ENCODE measurements at places on chromosomes 1 and 21. TPM values are rescaled to one million over a fixed set of nuclear protein-coding genes. Genes with fewer than 3 reads are reported as not detected.
A peak's percentile ranks its signal among the peaks of the same experiment; 100 is the strongest.

Gene F13B
- not detected for total RNA-seq

Gene OR2T11
- not detected for total RNA-seq

DNA sequence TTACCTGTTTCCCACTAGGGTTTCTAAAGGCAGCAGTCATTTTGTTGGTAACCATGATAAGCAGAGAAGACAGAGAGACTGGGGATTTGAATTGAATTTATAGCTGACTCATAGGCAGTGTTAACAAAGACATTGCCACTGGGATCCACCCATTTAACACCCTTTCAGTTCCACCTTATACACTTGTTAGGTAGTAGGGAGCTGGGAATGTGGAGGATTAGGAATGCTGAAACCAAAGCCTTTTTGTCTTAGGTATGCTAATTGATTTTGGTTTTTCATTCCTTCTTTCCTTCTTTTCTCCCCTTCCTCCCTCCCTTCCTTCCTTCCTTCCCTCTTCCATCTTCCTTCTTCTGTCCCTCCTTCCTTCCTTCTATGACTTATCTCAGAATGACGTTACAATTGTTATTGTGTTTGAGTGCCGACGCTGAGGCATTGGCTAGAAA is 7.5 kb upstream of the EVI5 start:
- H3K27me3 ChIP-seq = peaks cover 67% of the 10 kb centered on the region
- no peaks in the 10 kb centered on the region for H3K36me3 ChIP-seq
- H3K4me1 ChIP-seq = peaks cover 5% of the 10 kb centered on the region
- no peak overlapping the region for H3K27ac ChIP-seq
- no peak for DNase-seq

GRCh38 chr1:58597996-58598395 is 20.9 kb upstream of the TACSTD2 start:
- no peak overlapping the region for H3K27ac ChIP-seq
- DNase-seq = no peak
- peaks cover 67% of the 10 kb centered on the region for H3K27me3 ChIP-seq

- no peaks in the 10 kb centered on the region for H3K27me3 ChIP-seq
- H3K4me3 ChIP-seq = no peak overlapping the region
- H3K27ac ChIP-seq = no peak overlapping the region
- DNase-seq = no peak
- H3K4me1 ChIP-seq = no peaks in the 10 kb centered on the region
These were observed 198.7 kb upstream of the PLD5 start for GRCh38 chr1:242723044-242723716.

GRCh38 chr1:209641832-209642172 is 10.4 kb downstream of the LAMB3 start:
- no peak overlapping the region for H3K4me3 ChIP-seq
- peaks cover 16% of the 10 kb centered on the region for H3K27me3 ChIP-seq

DNA sequence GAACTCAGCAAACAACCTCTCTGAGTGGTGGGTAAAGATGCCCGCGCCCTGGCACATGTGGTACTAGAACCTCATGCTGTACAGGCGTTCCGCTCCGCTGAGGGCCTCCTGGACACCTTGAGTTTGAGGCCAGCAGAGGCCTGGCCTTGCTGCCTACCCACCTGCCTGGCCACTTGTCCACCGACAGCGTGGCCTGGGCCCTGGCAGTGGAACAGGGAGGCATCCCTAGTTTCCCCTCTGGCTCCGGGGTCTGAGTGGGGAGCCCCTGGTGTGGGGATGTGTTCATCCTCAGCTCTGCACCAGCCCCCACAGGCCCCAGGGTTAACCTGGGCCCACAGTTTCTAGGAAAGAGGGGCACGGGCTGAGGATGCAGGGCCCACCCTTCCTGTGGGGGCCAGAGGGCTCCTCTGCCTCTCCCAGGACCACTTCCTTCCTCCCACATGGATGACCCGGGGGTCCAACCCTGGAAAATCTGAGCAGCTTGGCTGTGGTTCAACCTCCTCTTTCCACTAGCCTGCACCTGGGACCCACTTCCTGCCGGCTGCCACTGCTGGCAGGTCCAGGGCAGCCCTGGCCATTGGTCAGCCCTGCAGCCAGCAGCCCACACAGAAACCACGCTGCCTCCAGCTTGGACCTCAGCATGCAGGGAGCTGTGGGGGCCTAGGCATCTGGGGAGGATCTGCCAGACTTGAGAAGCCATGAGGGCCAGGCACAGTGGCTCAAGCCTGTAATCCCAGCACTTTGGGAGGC is 53.3 kb upstream of the COL18A1 start:
- H3K4me1 ChIP-seq = peaks cover 14% of the 10 kb centered on the region
- H3K4me3 ChIP-seq = no peak overlapping the region
- no peak overlapping the region for H3K27ac ChIP-seq
- no peaks in the 10 kb centered on the region for H3K36me3 ChIP-seq
- peaks cover 19% of the 10 kb centered on the region for H3K27me3 ChIP-seq

GRCh38 chr1:78250201-78250600 is 204.4 kb downstream of the GIPC2 start:
- H3K4me1 ChIP-seq = no peaks in the 10 kb centered on the region
- no peaks in the 10 kb centered on the region for H3K36me3 ChIP-seq
- no peaks in the 10 kb centered on the region for H3K27me3 ChIP-seq
- DNase-seq = no peak

- peaks cover 20% of the 10 kb centered on the region for H3K4me1 ChIP-seq
- no peaks in the 10 kb centered on the region for H3K27me3 ChIP-seq
- no peak for DNase-seq
- H3K4me3 ChIP-seq = no peak overlapping the region
- no peak overlapping the region for H3K27ac ChIP-seq
- H3K36me3 ChIP-seq = no peaks in the 10 kb centered on the region
These were observed 61.0 kb upstream of the CSF1 start for GRCh38 chr1:109849655-109850054.

- H3K4me1 ChIP-seq = peaks cover 44% of the 10 kb centered on the region
- no peaks in the 10 kb centered on the region for H3K27me3 ChIP-seq
- H3K27ac ChIP-seq = peak overlapping the region; percentile 11
- peak overlapping the region; percentile 82 for H3K4me3 ChIP-seq
- peaks cover 12% of the 10 kb centered on the region for H3K36me3 ChIP-seq
- DNase-seq = no peak
These were observed 1.4 kb downstream of the MOV10 start for GRCh38 chr1:112675728-112676381.

GRCh38 chr1:52658795-52659194 is 25.8 kb downstream of the SHISAL2A start:
- H3K36me3 ChIP-seq = no peaks in the 10 kb centered on the region
- no peaks in the 10 kb centered on the region for H3K27me3 ChIP-seq
- peak overlapping the region; percentile 99 for H3K27ac ChIP-seq
- DNase-seq = peak; percentile 62
- H3K4me1 ChIP-seq = peaks cover 51% of the 10 kb centered on the region
- peak overlapping the region; percentile 71 for H3K4me3 ChIP-seq

GRCh38 chr1:1345860-1346500 is 3.2 kb downstream of the DVL1 start:
- H3K27me3 ChIP-seq = no peaks in the 10 kb centered on the region
- H3K27ac ChIP-seq = no peak overlapping the region
- DNase-seq = no peak
- H3K4me3 ChIP-seq = no peak overlapping the region
- peaks cover 20% of the 10 kb centered on the region for H3K4me1 ChIP-seq

GRCh38 chr21:40404396-40404800 is 442.6 kb downstream of the DSCAM start:
- no peaks in the 10 kb centered on the region for H3K4me1 ChIP-seq
- no peak overlapping the region for H3K4me3 ChIP-seq
- no peak for DNase-seq
- no peaks in the 10 kb centered on the region for H3K27me3 ChIP-seq
- H3K36me3 ChIP-seq = no peaks in the 10 kb centered on the region
- no peak overlapping the region for H3K27ac ChIP-seq

Gene HES4
- total RNA-seq = 7.8 TPM

- peak overlapping the region; percentile 37 for H3K4me3 ChIP-seq
- no peak overlapping the region for H3K27ac ChIP-seq
- no peak for DNase-seq
- peaks cover 77% of the 10 kb centered on the region for H3K4me1 ChIP-seq
These were observed 76.6 kb downstream of the TGFBR3 start for GRCh38 chr1:91809317-91809716.

DNA sequence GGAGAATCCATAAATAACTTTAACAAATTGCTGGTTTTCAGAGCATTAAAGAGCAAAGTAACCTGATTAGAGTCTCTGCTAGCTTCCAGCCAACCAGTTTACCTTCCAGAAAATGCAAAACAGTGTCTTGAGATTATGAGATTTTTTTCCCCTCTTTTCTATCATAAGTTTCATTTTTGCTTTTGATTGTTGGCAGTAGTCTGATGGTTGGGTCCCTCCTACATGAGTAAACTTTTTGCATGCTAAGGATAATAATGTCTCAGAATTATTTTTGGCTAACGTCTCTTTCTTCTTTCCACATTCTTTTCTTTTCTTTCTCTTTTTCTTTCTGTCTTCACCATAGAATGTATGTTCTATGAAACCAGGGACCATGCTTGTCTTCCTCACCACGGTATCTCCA is 6.3 kb upstream of the ADAMTS5 start:
- H3K36me3 ChIP-seq = no peaks in the 10 kb centered on the region
- no peak overlapping the region for H3K27ac ChIP-seq
- peaks cover 18% of the 10 kb centered on the region for H3K27me3 ChIP-seq
- no peak overlapping the region for H3K4me3 ChIP-seq

DNA sequence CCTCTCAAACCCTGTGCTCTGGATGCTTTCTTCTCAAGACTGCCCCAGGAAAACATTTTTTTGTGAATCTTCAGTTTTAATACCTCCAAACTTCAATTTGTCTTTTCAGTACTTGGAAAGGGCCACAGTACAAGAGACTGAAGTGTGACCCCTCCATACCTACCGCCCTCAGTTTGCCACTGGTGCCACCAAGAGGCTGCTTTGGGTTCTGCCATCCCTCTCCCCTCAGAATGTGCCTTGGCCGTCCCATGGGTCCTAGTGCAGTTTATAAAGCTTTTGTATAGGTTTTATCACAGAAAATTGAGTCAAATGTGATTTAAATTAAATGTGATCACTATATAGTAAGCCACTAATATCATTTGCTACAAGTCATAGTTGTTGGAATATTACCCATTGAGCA is 60.8 kb upstream of the PGD start:
- DNase-seq = peak; percentile 48
- no peaks in the 10 kb centered on the region for H3K36me3 ChIP-seq
- no peaks in the 10 kb centered on the region for H3K27me3 ChIP-seq

Gene LCE1B
- total RNA-seq = not detected

DNA sequence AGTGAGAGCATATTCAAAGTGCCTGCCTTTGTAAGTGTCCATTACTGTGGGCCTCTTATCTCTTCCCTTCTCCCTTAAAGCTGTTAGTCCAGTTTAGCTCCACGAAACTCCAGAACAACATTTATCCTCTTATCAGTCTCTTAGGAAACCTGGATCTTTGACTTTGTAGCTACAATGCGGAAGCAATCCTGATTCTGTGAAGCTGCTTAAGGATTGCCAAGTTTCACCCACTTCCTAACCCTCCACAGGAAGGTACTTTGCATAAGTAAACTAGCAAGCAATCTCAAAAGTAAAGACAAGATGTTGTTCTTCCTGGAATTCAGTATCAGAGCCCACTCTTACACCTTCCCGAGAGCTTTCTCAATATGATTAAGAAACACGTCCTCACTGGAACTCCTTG is 164.9 kb upstream of the USP25 start:
- no peak overlapping the region for H3K27ac ChIP-seq
- no peak overlapping the region for H3K4me3 ChIP-seq
- H3K27me3 ChIP-seq = peaks cover 14% of the 10 kb centered on the region
- no peaks in the 10 kb centered on the region for H3K36me3 ChIP-seq
- DNase-seq = no peak
- H3K4me1 ChIP-seq = peaks cover 11% of the 10 kb centered on the region

Gene BARHL2
- total RNA-seq = not detected

GRCh38 chr1:244273845-244274619 is 177.7 kb downstream of the ADSS2 start:
- no peaks in the 10 kb centered on the region for H3K27me3 ChIP-seq
- H3K27ac ChIP-seq = no peak overlapping the region
- H3K36me3 ChIP-seq = peaks cover 6% of the 10 kb centered on the region
- H3K4me1 ChIP-seq = peaks cover 11% of the 10 kb centered on the region

- no peak overlapping the region for H3K4me3 ChIP-seq
- H3K4me1 ChIP-seq = no peaks in the 10 kb centered on the region
- no peak overlapping the region for H3K27ac ChIP-seq
- no peak for DNase-seq
These were observed 110.7 kb upstream of the RAB3GAP2 start for GRCh38 chr1:220382994-220383393.

Gene NHLH1
- 0.60 TPM for total RNA-seq

GRCh38 chr1:232339073-232339472 is 290.9 kb downstream of the SIPA1L2 start:
- no peak for DNase-seq
- H3K27me3 ChIP-seq = peaks cover 19% of the 10 kb centered on the region
- peaks cover 17% of the 10 kb centered on the region for H3K4me1 ChIP-seq
- no peak overlapping the region for H3K4me3 ChIP-seq

GRCh38 chr1:235329139-235329902 is 951 bp downstream of the GGPS1 start:
- H3K27me3 ChIP-seq = no peaks in the 10 kb centered on the region
- no peak overlapping the region for H3K4me3 ChIP-seq
- H3K27ac ChIP-seq = no peak overlapping the region
- H3K36me3 ChIP-seq = peaks cover 8% of the 10 kb centered on the region
